ENCODE measurements at places on chromosomes 3 and 15.

- no peak for DNase-seq
Measured at GRCh38 chr3:126986001-126986400, 3.1 kb downstream of the PLXNA1 start.

DNA sequence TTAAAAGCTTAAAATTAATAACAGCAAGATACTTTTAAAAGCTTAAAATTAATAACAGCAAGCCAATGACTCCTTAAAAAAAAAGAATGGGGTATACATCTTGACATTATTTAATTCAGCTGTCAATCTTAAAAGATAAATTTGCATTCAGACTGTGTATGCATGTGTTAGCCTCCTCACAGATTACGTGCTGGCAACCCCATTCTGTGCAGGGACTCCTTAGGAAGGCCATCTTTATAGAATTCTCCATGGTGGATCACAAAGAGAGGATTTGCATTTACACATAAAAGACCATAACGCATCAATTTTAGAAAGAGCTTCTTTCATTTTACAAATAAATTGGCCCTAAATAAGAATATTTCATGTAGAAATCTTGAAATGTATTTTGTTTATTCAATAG is 87.2 kb downstream of the B3GALNT1 start:
- no peak for DNase-seq

DNA sequence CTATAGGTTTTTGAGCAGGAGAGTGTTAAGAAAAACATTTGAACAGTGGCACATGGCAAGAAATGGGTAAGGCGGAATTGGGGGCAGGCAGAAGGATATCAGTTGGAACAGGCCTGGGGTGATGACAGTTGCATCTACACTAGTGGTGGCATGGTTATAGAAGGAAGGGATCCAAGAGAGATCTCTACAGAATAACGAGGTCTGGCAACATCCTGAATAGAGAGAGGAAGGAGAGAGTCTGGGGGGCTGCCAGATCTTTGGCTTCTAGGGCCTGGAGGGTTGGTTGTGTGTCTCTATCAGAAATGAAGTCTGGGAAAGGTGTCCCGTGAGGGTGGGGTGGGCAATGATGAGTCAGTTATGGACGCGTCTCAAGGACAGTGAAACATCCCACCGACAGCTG is 26.3 kb downstream of the FSTL1 start:
- no peak for DNase-seq

DNA sequence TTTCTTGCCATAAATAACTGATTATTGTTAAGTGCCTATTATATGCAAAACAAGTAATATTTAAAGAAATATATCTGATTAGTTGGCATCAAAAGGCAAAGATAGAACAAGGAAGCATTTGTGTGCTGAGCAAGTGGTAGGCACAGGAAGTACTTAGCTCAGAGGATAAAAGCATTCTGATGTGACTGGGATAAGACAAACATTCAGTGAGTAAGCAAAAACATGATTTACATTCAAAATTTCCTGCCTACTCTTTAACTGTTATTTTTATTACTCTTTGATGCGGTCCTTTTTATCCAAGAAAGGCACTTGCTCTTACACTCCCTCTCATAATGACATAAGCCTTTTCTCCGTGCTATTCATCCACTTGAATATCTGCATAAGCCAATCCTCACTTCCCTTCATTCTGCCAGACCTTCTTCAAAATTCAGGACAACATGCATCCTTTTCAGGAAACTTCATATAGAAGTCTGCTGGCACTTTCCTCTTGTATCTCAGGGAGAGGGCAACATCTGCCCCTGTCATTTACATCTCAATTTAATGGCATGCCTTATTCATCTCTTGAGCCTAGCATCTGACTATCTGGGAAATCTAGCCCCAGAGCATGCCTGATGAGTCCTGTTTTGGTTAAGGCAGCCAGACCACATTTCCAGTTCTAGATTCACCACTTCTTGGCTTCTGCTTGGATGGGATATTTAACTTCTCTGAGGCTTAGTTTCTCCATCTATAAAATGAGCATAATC is 478.2 kb upstream of the ROBO2 start:
- DNase-seq: no peak

GRCh38 chr3:151443583-151443982 is 17.3 kb downstream of the IGSF10 start:
- DNase-seq: no peak

GRCh38 chr3:137264071-137264820 is 306.5 kb downstream of the IL20RB start:
- DNase-seq: no peak

DNA sequence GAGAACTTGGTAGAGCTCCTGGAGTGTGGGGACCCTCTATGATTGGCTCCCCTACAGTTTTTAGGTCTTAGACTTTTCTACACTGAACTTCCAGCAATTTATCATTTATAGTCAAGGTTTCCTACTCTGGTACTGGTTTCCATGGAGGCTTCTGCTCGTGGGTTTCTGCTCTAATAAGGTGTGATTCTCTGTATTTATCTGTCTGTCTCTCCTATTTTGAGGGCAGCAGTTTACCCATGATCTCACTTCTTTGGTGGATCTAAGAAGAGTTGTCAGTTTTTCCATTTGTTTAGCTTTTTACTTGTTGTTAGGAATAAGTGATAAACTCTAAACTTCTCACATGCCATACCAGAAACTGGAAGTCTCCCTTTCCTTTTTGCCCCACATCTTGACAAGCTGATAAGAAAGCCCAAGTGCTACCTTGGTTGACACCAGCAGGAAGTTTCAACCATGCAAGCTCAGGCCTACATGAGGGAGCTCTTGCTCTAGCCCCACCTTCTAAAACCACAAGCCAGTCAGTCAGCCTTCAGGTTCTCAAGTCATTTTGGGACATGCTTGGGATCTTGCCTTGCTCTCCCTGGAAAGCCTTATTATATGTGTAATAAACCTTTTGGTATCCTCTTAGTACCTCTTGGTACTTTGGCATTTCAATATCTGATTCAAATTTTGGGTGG is 10.0 kb downstream of the TIMMDC1 start:
- DNase-seq: no peak

- no peak for DNase-seq
Measured at GRCh38 chr15:59616379-59616778, 4.8 kb downstream of the GCNT3 start.

DNA sequence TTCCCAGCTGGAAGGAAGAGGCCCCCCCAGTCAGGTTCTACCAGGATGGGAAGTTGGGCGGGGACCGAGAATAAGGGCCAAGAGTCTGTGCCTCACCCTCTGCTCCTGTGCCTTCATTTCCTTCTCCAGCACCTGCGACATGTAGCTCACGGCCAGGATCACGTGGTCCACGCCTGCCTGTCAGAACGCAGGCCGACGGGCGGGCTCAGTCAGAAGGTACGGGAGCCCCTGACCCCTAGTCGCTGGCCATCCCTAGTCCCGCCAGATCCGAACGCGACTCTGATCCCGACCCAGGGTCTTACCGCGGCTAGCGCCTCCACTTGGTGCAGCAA is 489 bp downstream of the GMPPB start:
- peak; percentile 17 for DNase-seq

- no peak for DNase-seq
Measured at GRCh38 chr15:74519311-74519710, 21.7 kb upstream of the ARID3B start.

- DNase-seq: no peak
Measured at GRCh38 chr3:132164469-132165092, 129.8 kb upstream of the CPNE4 start.

- no peak for DNase-seq
Measured at GRCh38 chr3:112013784-112014143, 15.0 kb downstream of the TAGLN3 start.

DNA sequence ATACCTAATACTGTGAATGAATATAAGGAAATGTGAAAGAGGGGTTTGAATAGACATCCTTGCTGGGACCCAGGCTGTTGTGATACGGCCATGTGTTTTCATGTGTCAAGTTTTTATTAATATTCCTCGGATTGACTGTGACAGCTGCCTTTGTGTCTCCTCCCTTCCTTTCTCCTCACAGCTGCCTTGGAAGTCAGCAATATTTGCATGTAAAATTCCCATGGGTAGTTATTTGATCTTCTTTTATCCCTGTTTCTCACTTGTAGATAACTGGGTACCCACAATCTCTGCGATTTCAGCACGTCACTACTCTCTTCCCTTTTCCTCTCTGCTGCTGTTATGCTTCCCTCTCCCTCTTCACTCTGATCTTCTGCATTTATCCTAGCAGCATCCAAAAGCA is 9.4 kb downstream of the GPR156 start:
- no peak for DNase-seq
